ENCODE measurements at places on chromosomes 5 and 9. TPM values are rescaled to one million over a fixed set of nuclear protein-coding genes. Genes with fewer than 3 reads are reported as not detected.
A peak's percentile ranks its signal among the peaks of the same experiment; 100 is the strongest.

The RNF208 gene
- total RNA-seq: 5.8 TPM

The SGCD gene
- total RNA-seq: 6.0 TPM

The TNC gene
- 18.5 TPM for total RNA-seq

The RORB gene
- 3.4 TPM for total RNA-seq

The AFAP1L1 gene
- 26.6 TPM for total RNA-seq

The TXNDC8 gene
- not detected for total RNA-seq

The PCDHA10 gene
- 1.5 TPM for total RNA-seq

The ANKRD34B gene
- 0.30 TPM for total RNA-seq

The DDX4 gene
- total RNA-seq: not detected

The IFNB1 gene
- not detected for total RNA-seq

GRCh38 chr9:121778252-121779225 is 127.1 kb downstream of the DAB2IP start:
- H3K4me3 ChIP-seq: no peak overlapping the region
- no peak for DNase-seq
- H3K4me1 ChIP-seq: peaks cover 10% of the 10 kb centered on the region
- H3K27ac ChIP-seq: no peak overlapping the region

- no peaks in the 10 kb centered on the region for H3K27me3 ChIP-seq
- H3K4me3 ChIP-seq: no peak overlapping the region
- H3K36me3 ChIP-seq: no peaks in the 10 kb centered on the region
- no peak for DNase-seq
- no peak overlapping the region for H3K27ac ChIP-seq
Measured at GRCh38 chr9:87039809-87040392, 92.6 kb upstream of the GAS1 start.

DNA sequence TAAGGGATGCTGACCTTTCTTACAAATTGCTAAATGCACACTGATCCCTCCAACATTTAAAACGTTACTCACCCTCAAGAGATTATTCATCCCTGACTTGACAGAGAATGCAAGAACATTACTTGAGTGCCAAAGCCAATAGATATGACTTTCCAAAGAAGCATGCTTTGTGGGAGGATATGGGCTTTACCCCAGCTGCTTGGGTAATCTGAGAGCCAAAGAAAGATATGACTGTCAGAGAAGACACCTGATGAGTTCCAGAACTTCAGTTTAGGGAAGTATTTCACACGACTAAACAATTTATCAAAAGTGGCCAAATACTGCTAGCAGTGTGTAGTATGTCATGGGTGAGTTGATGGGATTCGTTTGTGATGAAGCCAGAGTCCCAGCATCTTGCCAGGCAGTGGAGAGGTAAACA is 7.4 kb upstream of the SPDL1 start:
- no peak for DNase-seq
- H3K27me3 ChIP-seq: no peaks in the 10 kb centered on the region
- no peaks in the 10 kb centered on the region for H3K36me3 ChIP-seq
- no peaks in the 10 kb centered on the region for H3K4me1 ChIP-seq
- no peak overlapping the region for H3K27ac ChIP-seq
- H3K4me3 ChIP-seq: no peak overlapping the region

- no peaks in the 10 kb centered on the region for H3K4me1 ChIP-seq
- H3K27ac ChIP-seq: no peak overlapping the region
- no peaks in the 10 kb centered on the region for H3K36me3 ChIP-seq
Measured at GRCh38 chr5:10977011-10977410, 216.0 kb upstream of the DAP start.

DNA sequence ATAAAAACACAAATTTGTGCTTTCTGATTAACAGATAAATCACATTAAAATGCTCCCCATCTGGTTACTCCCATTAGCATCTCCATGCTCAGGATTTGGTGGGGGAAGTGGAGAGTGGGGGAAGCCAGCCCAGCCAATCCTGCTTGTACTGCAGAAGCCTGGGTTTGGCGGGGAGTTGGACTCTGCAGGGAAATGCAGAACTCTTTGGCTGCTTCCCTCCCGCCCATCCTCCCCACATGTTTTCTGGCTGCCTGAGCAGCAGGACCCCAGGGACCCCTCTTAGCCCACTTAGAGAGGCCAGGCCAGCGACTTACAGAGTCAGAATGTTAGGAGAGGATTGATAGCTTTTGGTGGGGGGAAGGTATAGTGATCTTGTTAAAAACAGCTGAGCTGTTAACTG is 59.5 kb upstream of the FOXI1 start:
- H3K27ac ChIP-seq: no peak overlapping the region
- H3K36me3 ChIP-seq: peaks cover 53% of the 10 kb centered on the region
- no peaks in the 10 kb centered on the region for H3K27me3 ChIP-seq
- no peak for DNase-seq
- H3K4me1 ChIP-seq: no peaks in the 10 kb centered on the region

- peaks cover 33% of the 10 kb centered on the region for H3K4me1 ChIP-seq
- no peaks in the 10 kb centered on the region for H3K27me3 ChIP-seq
- H3K27ac ChIP-seq: no peak overlapping the region
- no peaks in the 10 kb centered on the region for H3K36me3 ChIP-seq
- H3K4me3 ChIP-seq: no peak overlapping the region
- no peak for DNase-seq
Measured at GRCh38 chr9:88390371-88390990, 2.2 kb downstream of the SPIN1 start.

DNA sequence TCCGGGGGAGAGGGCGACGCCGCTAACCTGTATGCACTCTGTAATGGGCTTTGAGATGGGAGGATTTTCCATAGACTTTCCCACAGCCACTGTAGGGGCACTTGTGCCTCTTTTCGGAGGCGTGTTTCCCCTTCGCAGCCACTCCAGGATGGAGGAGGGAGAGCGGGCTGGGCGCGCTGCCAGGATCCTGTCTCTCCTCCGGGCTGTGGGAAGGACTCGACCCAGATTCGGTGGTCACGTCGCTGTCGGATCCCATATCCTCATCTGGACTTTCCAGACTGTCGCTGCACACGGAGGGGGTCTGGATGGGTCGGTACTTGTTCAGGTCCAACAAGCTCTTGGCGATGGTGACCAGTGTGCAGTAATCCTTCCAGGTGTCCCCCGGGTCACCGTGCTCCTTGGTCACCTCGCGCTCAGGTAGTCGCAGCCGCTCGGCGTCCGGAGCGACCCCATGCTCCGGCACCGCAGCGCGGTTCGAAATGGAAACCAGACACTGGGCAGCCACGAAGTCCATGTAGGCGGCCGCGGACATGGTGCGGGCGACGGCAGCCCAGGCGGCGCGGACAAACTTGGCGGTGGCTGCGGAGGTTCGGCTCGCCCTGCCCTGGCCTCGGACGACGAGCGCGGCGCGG is 1.5 kb downstream of the KLF9 start:
- H3K27me3 ChIP-seq: no peaks in the 10 kb centered on the region
- H3K4me1 ChIP-seq: peaks cover 63% of the 10 kb centered on the region
- peak overlapping the region; percentile 75 for H3K4me3 ChIP-seq
- peak; percentile 91 for DNase-seq

GRCh38 chr5:61333321-61333953 is 1.4 kb downstream of the ZSWIM6 start:
- peak overlapping the region; percentile 91 for H3K4me3 ChIP-seq
- peak overlapping the region; percentile 88 for H3K27ac ChIP-seq
- H3K4me1 ChIP-seq: peaks cover 34% of the 10 kb centered on the region
- H3K27me3 ChIP-seq: no peaks in the 10 kb centered on the region
- peak; percentile 80 for DNase-seq

DNA sequence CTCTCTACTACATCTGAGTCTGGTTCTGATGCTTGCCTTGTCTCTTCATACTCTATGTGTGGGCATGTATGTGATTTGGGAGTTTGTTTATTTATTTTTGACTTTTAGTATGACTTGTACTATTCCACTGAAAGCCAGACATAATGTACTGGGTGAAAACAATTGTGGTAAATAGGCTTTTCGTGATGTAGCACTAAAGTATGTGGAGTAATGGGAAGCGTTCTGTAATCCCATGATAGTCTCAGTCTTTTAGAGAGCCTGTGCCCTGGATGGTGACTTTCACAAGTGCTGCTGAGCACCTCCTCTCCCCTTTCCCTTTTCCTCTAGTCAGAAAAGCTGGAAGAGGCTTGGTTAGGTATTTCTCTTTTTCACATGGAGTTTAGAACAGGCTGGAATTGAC is 85.8 kb upstream of the S1PR3 start:
- no peak for DNase-seq
- no peak overlapping the region for H3K27ac ChIP-seq
- no peaks in the 10 kb centered on the region for H3K36me3 ChIP-seq
- H3K4me1 ChIP-seq: no peaks in the 10 kb centered on the region
- no peak overlapping the region for H3K4me3 ChIP-seq

DNA sequence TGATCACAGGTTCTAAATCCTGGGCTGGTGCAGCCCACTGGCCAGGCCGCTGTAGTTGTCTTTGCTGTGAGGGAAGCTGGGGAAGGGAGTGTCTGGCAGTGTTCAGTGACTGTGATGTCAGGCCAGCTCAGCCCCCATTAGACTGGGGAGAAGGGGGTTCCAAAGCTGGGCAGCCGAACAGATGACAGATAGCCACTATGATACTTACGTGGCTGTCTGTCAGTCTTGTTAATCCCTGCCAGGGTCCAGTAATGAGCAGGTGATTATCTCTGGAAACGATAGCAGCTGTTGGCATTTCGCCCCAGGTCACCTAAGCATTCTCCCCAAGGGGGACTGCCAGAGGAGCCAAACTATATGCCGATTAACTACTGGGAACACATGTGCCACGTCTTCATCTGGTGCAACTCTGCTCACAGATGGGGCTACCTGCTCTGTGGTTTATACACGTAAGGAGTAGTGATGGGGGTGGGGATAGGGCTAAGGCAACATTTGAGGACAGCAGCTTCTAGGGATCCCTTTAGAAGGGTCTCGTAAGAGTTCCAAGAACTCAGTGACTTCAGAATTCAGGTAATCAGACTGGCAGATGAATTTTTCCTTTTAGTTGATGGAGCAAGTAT is 396.3 kb downstream of the KDM4C start:
- no peak for DNase-seq
- H3K27ac ChIP-seq: no peak overlapping the region
- H3K36me3 ChIP-seq: no peaks in the 10 kb centered on the region
- no peaks in the 10 kb centered on the region for H3K4me1 ChIP-seq

GRCh38 chr5:141422742-141423291 is 2.0 kb downstream of the PCDHGA11 start:
- no peaks in the 10 kb centered on the region for H3K4me1 ChIP-seq
- H3K27me3 ChIP-seq: peaks cover 12% of the 10 kb centered on the region
- H3K4me3 ChIP-seq: no peak overlapping the region

GRCh38 chr5:8340739-8341344 is 471.9 kb downstream of the MTRR start:
- H3K4me1 ChIP-seq: peaks cover 6% of the 10 kb centered on the region
- no peak overlapping the region for H3K27ac ChIP-seq
- no peak for DNase-seq
- no peak overlapping the region for H3K4me3 ChIP-seq
- no peaks in the 10 kb centered on the region for H3K36me3 ChIP-seq

- H3K27ac ChIP-seq: no peak overlapping the region
- H3K4me1 ChIP-seq: no peaks in the 10 kb centered on the region
- no peaks in the 10 kb centered on the region for H3K36me3 ChIP-seq
- no peak for DNase-seq
- H3K27me3 ChIP-seq: peaks cover 3% of the 10 kb centered on the region
- H3K4me3 ChIP-seq: no peak overlapping the region
Measured at GRCh38 chr5:80554646-80555045, 15.4 kb downstream of the ANKRD34B start.

DNA sequence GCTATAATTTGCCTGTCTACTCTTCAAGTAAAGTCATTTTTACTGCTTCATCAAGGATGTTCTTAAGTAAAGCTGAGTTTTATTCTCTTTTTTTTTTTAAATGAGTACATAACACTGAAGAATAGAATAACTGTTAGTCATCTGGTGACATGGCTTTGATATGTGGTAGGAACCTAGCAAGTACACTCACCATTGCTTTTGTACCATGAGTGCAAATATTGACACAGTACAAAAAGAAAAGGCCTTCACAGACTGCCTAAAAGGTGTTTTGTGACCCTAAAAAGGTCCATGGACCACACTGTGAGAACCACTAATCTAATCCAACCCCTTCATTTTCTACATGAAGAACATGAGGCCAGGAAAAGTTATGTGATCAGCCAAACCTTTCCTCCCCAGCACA is 55.0 kb downstream of the ECPAS start:
- H3K4me1 ChIP-seq: no peaks in the 10 kb centered on the region
- H3K27me3 ChIP-seq: no peaks in the 10 kb centered on the region
- DNase-seq: no peak
- H3K36me3 ChIP-seq: peaks cover 94% of the 10 kb centered on the region
- H3K4me3 ChIP-seq: no peak overlapping the region

- peak overlapping the region; percentile 84 for H3K27ac ChIP-seq
- DNase-seq: no peak
- H3K4me3 ChIP-seq: peak overlapping the region; percentile 24
Measured at GRCh38 chr5:172897481-172898217, 61.6 kb upstream of the RPL26L1 start.
